Right ventricle myocardium superior (tissue), 1 donor: ENCODE measurements at places on chromosomes 4 and X.

DNA sequence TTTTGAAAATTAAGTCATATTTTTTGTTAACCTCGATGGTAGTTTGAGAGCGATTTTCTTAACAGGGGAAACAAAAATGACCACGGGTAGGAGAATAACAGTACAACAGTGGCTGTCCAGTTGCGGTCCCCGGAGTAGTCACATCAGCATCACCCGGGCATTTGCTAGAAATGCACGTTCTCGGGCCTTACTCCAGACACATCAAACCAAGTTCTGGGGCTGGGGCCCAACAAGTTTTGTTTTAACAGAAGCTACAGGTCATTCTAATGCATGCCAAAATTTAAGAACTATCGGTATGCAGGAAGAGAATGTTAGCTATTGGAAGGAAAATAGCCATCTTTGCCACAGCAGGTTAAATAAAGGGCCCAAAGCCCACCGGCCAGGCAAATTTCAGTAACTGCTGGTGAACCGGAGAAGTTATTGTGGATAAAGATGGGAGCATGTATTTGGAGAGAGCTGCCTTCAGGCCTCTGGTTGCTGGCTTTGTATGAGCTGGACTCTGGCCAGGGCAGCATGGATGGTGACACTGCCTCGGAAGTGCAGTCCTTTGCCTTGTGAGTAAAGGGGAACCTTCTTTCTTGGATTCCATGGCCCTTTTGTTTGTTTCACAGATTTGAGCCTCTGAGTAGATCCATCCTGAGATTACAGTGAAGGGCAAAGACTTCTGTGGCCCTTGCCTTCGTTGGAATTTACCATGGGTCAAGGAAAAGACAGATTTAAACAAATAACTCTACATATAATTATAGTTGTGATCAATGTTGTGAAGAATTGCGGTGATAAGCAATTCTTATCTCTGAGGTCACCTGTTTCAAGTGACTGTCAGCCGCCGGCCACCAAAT lies 62.1 kb downstream of the TBC1D14 start:
- peak; percentile 64 for DNase-seq

DNA sequence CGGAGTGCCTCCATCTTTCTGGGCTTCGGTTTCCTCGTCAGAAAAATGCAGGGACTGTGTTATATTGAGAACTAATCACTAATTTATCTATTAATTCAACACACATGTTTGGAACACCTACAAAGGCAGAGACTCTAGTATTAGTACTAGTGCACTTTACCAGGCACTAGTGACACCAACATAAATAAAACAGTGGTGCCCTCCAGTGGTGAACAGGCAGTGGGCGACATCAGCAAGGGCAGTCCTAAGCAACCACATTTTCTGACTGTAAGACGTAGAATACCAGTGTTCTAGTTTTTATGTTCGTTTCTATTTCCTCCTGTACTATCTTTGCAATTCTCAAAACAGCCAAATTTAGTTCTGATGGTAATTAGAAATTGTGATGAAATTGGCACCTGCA lies 69.1 kb upstream of the UCP1 start:
- no peak for DNase-seq

DNA sequence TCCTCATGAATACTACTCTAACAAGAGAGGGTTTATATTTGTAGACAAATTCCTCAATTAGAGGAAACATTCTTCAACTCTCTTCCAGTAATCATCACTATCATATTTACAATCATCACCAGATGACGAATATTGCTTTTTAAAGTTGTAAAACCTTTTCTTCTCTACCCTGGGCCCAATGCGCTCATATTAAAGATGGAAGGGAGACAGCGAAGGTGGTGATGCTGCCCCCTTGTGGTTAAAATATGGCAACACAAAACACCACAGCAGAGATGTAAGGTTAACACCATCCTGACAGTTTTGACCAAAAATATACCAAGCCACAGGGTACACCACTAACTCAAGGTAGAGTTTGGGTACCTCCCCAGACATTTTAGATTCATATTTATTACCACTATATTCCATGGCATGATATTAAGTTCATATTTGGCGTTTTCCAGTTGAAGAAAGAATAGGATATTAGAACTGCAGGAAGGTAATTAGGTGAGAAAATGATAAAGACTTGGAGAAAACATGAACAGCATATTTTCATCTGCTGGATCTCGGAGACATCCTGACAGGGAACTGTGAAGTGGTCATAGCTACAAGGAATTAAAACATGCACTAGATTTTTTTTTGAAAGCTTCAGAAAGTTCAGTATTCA lies 72.8 kb downstream of the SLC9A7 start:
- DNase-seq: no peak

DNA sequence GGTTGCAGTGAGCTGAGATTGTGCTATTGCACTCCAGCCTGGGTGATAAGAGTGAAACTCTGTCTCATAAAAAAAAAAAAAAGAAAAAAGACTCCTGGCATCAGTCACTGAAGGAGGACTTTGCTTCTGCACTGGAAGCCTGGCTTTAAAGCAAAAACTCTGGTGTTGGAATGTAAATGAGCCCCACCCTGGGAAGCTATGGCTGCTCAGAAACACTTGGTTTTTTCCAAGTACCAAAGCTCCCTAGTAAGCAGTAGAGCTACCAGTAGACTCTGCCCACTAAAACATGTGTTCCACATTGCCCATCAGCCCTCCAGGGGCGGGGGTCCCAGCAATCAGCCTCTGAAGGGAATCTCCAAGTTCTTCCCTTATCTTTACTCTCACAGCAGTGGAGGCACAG lies 154.4 kb downstream of the SHROOM3 start:
- no peak for DNase-seq

GRCh38 chr4:57159866-57160265 lies 49.7 kb upstream of the IGFBP7 start:
- no peak for DNase-seq

- DNase-seq: no peak
Observed at GRCh38 chr4:24894846-24895245, 18.0 kb downstream of the CCDC149 start.

DNA sequence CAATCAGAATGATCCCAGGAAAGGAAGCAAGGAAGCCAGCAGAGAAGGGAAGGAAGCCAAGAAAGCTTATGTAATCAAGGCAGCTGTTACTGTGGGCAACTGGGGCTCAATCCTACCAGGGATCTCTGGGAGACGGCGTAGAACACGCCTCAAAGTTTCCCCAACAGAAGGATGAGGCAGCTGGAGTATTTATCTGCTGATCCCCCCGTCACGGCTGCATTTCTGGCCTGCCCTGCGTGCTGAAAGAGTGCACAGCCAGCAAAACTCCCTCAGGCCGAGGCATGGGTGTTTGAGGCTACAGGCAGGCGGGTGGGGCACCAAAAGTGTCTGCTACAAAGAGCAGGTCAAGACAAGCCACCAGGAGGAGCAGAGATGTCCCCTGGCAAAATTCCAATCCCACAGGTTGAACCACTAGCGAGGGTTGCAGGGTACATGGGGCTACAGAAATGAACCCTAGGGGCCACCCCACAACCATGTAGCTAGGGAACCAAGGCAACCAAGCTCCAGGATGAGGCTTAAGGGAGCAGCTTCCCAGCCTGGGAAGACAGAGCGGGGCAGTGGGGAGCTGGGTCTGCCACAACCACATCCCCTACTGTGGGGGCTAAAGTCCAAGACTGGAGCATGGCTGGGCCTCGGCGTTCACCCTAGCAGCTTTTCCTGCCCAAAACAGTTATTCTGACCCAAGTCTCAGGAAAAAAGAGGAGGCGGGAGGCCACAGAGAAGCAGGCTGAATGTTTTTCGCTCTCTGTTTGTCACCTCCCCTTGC lies 113.4 kb downstream of the BCOR start:
- DNase-seq: no peak

DNA sequence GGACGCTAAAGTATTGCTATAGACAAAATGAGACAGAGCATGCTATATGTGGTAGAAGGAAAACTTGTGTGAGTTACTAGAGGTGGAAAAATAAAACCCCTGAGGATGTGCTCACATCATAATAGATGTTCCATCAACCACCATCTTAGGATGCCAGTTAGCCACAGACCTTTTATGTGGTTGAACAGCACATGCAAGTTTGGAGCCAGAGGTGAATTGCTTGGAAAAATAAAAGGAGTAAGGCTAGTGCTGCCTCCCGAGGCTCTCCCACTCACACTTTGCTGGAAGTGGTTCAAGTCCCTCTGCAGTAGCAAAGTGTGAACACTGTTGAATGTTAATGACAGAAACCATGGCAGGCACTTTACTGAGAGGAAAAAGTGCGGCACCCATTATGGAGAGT lies 39.4 kb upstream of the PPARGC1A start:
- no peak for DNase-seq

DNA sequence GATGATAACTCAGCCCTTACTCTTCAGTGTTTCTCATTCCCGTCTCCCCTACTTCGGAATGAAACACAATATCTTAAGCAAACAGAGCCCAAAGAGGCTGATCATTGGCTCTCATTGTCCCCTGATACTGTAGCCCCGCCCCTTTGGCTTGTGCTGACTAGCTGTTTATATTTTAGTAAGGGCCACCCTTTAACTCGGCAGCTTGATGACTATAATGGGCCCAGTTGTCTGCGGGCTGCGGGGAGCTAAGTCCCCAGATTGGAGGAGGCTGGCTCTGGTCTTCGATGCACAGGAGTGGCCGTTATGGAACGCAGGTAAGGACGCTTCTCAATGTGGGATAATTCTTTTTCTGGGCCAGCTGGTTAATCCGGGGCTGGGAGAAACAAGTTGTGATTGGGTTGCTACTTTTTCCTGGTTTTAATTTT lies at the start of gene TRIM2:
Gene TRIM2 (plus strand): TSS at position 197 of the 425 bp plus-strand sequence. CDS start 88 bp downstream, at position 285.
- DNase-seq: peak; percentile 81

DNA sequence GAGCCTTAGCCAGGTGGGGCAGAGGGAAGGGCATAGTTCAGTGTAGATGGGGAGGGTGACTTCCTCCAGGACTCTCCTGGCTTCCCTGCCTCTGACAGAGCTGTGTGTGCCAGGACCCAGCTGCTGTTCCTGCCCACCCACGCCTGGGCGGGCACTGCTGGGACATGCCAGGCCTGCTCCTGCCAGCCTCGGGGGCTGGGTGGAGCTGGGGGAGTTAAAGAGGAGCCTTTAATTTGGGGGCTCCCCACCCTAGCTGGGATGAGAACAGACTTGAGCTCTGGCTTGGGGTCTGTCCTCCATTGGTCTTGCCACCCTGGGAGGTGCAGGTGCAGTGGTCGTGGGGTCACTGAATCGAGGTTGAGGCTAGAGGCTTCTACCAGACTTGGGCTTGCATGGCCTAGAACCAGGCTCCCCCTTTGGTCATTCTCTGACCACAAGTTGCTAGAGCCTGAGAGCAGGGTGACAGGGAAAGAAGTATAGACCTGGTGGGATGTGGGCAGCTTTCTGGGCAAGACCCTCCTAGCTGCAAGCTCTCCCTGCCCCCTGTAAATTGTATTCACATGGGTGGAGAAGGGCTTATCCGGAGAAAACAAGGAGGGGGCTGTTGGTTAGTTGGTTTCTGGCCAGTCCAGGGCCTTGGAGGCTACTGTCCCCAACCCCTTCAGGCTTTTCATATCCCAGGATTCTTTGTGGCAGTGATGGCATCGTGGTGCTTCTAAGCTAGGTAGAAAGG lies 5.7 kb downstream of the EFNB1 start:
- no peak for DNase-seq
